Progenitor cell of endocrine pancreas (in vitro differentiated cells): ENCODE measurements at places on chromosomes 7 and 10. TPM values are rescaled to one million over a fixed set of nuclear protein-coding genes. Genes with fewer than 3 reads are reported as not detected.

Gene OR2A42
- total RNA-seq = 0.20 TPM in 1 of 2 replicates, not detected in the other

Gene TRIM56
- 19.3 and 22.0 TPM in 2 replicates for total RNA-seq

- no peak for DNase-seq
These were observed 25.6 kb upstream of the TMEM26 start for GRCh38 chr10:61478621-61479312.

- DNase-seq = no peak
These were observed 216.3 kb downstream of the LRMDA start for GRCh38 chr10:75647675-75648074.

DNA sequence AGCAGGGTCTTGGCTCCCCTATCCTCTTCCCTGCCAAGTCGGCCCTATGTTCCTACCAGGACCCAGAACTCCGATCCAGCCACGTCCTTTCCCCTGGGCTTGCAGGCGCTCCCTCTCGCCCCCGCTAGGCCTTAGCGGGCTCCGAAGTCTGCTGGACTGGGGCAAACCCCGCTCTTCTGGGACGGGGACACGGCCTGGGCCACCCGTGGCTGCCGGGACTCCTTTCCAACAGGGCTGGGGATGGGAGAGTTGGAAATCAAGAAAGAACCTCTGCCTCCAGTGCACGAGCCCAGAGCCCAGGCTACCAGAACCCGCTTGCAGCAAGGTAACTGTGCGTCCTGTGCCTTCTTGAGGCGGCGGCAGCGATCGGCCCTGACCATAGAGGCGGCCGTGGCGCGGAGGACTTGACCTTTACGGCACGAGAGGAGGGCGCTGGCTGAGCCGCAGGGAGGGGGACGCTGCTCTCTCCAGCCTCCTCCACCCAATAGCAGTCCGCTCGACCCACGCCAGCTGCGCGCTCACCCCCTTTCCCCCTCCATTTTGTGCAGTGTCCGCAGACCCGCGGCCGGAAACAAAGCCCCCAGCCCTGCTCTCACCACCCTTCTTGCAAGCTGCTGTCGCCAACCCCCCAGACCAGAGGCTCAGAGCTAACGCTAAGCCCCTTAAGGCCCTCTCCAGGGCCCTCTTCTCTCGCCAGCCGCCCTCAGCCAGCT is 7.0 kb upstream of the HOXA11 start:
- DNase-seq = no peak

- DNase-seq = no peak
These were observed 138.2 kb upstream of the PLPP4 start for GRCh38 chr10:120318862-120319261.

- no peak for DNase-seq
These were observed 19.5 kb upstream of the AKR1E2 start for GRCh38 chr10:4806534-4806933.

- no peak for DNase-seq
These were observed 52.4 kb upstream of the FAM204A start for GRCh38 chr10:118394301-118395200.

GRCh38 chr10:70048030-70048723 is 4.5 kb upstream of the MACROH2A2 start:
- DNase-seq = no peak

DNA sequence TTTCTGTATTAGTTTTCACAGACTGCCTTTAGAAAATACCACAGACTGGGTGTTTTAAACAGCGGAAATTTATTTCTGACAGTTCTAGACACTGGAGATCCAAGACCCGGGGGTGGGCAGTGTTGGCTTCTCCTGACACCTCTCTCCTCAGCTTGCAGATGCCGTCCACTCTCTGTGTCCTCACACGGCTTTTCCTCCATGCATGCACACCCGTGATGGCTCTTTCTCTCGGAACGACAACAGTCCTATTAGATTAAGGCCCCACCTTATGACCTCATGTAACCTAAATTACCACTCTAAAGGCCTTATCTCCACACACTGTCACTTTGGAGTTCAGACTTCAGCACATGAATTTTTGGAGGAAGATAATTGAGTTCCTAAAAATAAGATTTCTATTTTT is 142.9 kb upstream of the VWC2 start:
- no peak for DNase-seq

- DNase-seq = no peak
These were observed 141.7 kb downstream of the NPY start for GRCh38 chr7:24425664-24426063.
